Esophagus muscularis mucosa (tissue), 4 donors: ENCODE measurements at places on chromosomes 1 and 21. TPM values are rescaled to one million over a fixed set of nuclear protein-coding genes. Genes with fewer than 3 reads are reported as not detected.

The LDLRAD1 gene
- total RNA-seq, result not detected

The NCMAP gene
- 0.17 TPM for total RNA-seq

- H3K4me3 ChIP-seq, result no peak overlapping the region
- H3K27me3 ChIP-seq, result no peaks in the 10 kb centered on the region
- no peak overlapping the region for H3K27ac ChIP-seq
- no peak for DNase-seq
- H3K36me3 ChIP-seq, result no peaks in the 10 kb centered on the region
These were observed 21.0 kb downstream of the SLC37A1 start for GRCh38 chr21:42534421-42535378.

DNA sequence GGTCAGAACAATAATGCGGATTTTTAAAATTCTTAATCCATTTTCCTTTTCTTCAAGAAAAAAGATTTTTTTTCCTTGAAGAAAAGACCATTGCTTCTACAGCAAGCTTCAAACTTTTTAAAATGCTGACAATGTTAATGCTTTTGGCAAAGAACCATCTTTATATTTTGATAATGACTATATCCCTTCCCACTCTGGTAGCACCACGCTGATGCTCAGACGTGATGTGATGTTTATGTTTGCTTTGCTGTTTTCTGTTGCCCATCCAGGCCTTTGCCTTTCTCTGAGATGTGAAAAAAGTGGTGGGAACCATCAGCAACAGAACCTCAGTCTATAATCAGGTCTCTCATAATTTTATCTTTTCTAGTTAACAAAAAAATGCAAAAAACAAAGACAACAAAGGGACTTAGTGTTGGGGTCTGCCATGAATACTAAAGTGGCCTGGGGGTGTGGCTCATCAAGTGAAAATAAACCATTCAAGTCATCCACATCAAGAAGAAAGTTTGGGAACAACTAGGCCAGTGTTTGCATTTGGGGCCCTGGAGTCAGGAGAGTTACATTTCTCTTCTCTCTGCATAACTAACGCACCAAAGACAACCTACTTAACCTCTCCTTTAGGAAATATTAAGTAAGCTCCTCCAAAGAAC lies 244.6 kb upstream of the DMRTA2 start:
- H3K4me3 ChIP-seq, result no peak overlapping the region
- no peak overlapping the region for H3K27ac ChIP-seq
- peaks cover 23% of the 10 kb centered on the region for H3K4me1 ChIP-seq
- DNase-seq, result no peak

DNA sequence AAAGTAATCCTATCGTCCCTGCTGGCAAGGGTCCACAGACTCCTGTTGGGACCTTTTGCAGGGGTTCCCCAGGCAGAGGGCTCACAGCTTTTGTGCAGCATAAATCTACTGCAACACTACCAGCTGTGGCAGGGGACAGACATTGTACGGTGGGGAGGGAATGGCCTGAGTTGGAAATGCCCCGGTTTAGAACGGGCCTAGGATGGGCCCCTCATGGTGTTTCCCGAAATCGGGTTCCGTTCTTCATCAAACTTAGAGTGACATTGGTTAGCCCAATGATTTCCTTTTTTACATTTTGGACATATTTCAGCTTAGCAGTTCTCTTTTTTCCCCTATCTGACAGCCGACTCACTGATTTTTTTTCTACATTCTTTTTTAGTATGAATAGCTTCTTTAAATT lies 26.5 kb upstream of the SAMD11 start:
- no peaks in the 10 kb centered on the region for H3K4me1 ChIP-seq
- no peaks in the 10 kb centered on the region for H3K27me3 ChIP-seq
- H3K36me3 ChIP-seq, result no peaks in the 10 kb centered on the region
- peak; percentile 84 for DNase-seq
- no peak overlapping the region for H3K4me3 ChIP-seq
